ENCODE measurements at places on chromosomes 7 and 10.
A peak's percentile ranks its signal among the peaks of the same experiment; 100 is the strongest.

DNA sequence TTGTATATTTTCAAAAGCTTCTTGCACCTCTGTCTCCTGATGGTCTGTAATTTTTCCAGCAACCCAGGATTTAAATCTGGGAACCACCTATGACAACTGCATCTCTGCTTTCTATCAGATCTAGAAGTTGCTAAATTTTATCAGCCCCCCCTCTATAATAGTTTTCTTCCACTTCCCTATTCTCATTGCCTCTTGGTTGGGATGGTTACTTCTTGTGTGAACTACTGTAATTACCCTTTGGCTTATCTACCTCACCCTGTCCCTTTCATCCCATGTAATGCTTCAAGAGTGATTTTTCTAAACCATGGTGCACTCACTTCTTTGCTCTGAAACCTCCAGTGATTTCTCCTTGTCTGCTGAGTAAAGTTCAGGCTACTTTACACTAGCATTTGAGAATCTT, 92.3 kb downstream of the BMPR1A start:
- no peak for DNase-seq

- no peak for DNase-seq
These were observed 60.7 kb downstream of the CD36 start for GRCh38 chr7:80699045-80699638.

DNA sequence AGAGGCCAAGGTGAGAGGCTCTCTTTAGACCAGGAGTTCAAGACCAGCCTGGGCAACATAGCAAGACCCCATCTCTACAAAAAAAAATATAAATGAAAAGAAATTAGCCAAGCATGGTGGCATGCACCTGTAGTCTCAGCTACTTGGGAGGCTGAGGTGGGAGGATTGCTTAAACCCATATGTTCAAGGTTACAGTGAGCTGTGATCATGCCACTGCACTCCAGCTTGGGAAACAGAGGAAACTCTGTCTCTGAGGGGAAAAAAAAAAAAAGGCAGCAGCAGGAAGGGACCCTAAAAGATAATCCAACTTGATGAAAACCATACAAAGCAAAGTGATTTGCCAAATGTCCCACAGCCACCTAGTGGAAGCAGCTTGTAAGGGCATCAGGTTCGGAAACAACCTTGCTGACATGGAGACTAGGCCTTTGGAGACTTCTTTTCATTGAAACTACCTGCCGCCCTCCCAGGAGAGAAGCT, 15.6 kb upstream of the PBLD start:
- no peak for DNase-seq

DNA sequence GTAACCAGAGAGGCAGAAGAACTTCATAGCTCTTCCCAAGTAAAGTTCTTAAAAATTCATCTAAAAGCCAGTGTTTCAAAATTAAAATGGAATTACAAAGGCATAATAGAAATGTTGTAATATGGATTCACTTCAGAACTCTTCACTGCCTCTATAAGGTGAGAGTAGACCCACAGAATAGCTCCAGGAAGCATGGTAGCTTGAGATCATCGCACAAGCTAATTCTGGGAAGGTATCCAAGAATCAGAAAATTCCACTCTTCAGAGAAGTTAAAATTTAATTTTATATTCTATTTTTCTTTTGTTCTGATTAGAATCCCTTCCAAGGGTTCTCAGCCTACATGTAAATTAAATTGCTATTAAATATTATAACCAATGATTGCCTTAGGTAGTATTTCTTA, 1.5 kb upstream of the DHX32 start:
- no peak for DNase-seq

- DNase-seq: no peak
These were observed 3.0 kb downstream of the SMARCD3 start for GRCh38 chr7:151245360-151246101.

GRCh38 chr10:36358736-36359135, 716.6 kb upstream of the FZD8 start:
- DNase-seq: no peak

DNA sequence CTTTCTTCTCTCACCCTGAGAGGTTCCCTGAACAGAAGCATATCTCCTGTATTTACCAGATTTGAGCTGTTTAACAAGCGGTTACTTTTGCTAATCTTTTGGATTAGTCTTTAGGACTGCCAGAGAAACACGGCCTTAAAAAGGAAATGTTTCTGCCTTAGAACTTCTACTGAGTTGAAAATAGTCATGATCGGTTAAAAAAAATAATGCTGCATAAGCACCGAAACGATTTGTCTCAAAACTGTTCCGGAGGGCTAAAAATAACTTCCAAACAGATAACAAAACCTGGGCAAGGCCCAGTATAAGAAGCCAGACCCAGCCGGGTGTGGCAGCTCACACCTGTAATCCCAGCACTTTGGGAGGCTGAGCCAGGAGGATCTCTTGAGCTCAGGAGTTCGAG, 43.3 kb upstream of the CYTH3 start:
- DNase-seq: no peak

GRCh38 chr7:142811154-142811737, 40.5 kb downstream of the PRSS2 start:
- DNase-seq: no peak

DNA sequence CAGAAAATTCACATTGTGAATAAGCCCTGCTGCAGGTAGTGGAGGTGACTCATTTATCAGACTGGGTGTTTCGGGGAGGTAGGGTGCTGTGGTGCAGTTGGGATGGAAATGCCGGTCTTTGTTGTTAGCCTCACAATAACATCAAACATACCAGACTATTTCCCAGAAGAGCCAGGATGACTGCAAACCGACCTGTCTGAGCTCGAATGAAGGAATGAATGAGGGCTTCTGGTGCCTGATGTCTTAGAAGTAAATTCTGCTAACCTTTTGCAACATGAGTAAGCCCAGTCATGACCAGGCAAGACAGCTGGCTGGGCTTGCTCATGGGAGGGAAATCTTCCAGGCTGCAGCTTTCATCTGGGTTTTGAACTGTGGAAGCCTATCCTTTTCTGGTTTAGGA, 2.4 kb upstream of the VDAC2 start:
- DNase-seq: peak; percentile 47

DNA sequence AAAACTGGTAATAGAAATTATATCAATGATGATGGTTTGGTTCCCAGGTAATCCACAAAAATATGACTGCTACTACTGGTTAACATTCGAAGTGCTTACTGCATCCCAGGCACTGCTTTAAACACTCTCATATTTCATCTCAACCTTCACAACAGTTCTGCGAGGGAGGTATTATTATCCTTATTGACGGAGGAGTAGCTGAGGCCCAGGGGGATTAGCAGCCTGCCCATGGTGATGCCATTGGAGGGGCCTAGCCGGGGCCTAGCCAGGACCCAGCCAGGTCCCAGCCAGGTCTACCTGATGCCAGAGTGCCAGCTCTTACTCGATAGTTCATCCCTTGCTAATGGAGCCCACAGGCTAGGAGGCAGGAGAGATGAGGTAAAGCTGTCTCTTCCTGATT, 217.1 kb downstream of the FAM107B start:
- no peak for DNase-seq

DNA sequence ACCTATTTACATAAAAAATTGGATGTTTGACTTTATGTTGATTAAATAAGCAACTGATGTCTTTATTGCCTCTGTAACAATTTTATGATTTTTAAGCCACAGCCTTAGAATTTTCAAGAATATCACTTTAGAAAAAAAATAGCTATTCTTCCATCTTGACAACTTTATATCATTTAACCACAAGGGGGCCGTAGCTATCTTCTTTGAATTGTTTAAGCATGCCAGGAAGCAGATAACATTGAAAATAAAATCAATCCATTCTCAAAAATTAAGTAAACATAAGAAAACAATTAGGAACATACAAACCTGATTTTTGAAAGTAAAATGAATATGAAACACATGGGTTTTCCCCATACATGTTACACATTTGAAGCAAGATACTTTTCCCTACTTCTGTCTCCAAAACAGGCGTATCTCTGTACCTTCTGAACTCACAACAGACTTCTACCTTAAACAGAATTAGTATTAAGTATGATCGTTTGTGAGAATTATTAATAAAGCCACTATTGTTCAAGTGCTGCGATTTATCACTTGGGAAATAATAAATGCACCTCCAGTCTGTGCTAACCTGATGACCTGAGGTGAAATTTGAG, 209.0 kb downstream of the CACNA2D1 start:
- DNase-seq: no peak

Measured in urinary bladder (tissue), 4 donors.